ENCODE measurements at places on chromosomes 3 and 15.

- no peak for DNase-seq
These were observed 1037.6 kb upstream of the NR2F2 start for GRCh38 chr15:95292785-95293450.

GRCh38 chr3:4976109-4976508 is 3.1 kb upstream of the BHLHE40 start:
- peak; percentile 65 for DNase-seq

GRCh38 chr3:10281951-10282350 is 10.8 kb downstream of the GHRL start:
- no peak for DNase-seq

- DNase-seq: no peak
These were observed 32.5 kb downstream of the ABHD5 start for GRCh38 chr3:43723121-43723734.

DNA sequence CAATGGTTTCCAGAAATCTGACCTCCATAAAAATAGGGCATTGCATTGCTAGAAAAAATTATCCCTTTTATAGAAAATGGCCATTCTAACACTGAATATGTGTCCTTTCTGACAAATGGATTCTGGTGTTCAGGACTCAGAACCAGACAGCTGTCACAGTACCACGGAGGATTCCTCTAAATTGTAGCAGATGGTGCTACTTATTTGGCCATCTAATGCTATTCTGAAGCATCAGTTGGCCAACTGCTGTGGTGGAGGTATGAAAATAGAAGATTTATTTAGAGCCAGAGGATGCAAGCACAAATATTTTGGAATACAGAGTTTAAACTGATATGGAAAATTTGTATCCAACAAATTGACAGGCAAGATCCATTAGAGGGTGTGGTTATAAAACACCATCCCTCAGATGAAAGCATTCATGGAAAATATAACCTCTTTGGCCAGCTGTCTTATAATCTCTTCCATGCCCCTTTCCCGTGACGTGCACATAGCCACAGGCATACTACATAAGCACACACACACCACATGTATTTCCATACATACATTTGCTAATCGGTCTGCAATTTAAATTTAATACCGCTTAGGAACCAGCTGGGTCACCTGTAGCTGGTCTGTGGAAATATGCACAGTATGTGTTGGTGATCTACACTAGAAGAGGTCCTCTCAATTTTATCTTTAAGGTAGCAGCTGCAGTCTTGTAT is 302.7 kb upstream of the KCNMB2 start:
- no peak for DNase-seq

DNA sequence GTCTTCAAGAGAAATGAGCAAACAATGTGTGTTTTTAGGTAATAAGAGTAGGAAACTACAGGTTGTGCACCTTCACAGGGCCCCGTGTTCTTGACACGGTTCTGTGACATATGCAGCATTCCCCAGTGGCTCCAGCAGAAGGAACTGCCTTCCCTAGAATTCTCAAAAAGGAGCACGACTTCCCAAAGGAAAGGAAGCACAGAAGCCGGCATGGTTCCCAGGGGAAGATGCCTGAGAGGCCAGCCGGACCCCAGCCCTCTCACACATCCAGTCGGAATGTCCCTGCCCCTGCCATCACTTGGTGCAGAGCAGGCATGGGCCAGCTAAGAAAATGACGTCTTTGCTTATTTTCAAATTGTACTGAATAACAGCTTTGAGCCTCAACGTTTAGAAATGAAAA is 187.3 kb upstream of the NSMCE3 start:
- DNase-seq: no peak

- peak; percentile 6 for DNase-seq
These were observed 232.6 kb upstream of the CHRM5 start for GRCh38 chr15:33735637-33736247.

- DNase-seq: no peak
These were observed 2.3 kb downstream of the SH3BP5 start for GRCh38 chr3:15330031-15330596.

GRCh38 chr15:41895491-41895890 is 1.6 kb upstream of the SPTBN5 start:
- no peak for DNase-seq

DNA sequence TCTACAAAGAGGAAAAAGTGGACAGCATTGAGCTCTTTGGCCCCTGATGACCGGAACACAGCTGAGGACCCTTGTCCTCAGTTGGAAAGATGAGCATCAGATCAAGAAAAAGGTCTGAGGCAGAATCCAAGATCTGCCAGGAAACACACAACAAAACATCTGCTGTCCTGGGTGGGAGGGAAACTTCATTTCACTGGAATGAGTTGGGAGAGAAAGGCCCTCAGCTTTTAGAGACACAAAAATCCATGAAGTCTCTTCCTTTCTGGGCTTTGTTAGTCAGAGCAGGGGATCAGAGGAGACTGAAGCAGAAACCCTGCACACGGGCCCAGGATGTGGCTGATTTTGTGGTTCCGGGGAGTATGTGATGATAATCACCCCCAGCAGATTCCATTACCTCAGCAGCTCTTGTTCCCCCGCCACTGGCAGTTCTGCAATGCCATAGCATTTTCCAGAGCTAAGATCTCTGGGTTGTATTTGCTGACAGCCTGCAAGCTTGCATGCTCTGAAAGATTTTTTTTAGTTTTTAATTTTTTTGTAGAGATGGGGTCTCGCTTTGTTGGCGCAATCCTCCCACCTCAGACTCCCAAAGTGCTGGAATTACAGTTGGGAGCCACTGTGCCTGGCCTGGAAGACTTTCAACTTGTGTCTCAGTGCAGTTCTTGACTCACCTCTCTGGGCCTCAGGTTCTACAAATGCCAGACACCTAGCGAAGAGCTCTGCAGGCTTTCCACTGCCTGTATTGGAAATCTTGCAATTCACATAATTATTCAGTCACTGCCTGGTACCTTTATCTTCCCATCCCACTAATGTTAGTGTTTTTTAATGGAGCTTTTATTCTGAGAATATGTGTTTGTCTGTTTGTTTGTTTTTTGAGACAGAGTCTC is 5.8 kb upstream of the TATDN2 start:
- DNase-seq: peak; percentile 84

GRCh38 chr3:66585520-66586095 is 84.8 kb upstream of the LRIG1 start:
- DNase-seq: no peak

- no peak for DNase-seq
These were observed 84.5 kb downstream of the TRAK1 start for GRCh38 chr3:42175386-42176240.

DNA sequence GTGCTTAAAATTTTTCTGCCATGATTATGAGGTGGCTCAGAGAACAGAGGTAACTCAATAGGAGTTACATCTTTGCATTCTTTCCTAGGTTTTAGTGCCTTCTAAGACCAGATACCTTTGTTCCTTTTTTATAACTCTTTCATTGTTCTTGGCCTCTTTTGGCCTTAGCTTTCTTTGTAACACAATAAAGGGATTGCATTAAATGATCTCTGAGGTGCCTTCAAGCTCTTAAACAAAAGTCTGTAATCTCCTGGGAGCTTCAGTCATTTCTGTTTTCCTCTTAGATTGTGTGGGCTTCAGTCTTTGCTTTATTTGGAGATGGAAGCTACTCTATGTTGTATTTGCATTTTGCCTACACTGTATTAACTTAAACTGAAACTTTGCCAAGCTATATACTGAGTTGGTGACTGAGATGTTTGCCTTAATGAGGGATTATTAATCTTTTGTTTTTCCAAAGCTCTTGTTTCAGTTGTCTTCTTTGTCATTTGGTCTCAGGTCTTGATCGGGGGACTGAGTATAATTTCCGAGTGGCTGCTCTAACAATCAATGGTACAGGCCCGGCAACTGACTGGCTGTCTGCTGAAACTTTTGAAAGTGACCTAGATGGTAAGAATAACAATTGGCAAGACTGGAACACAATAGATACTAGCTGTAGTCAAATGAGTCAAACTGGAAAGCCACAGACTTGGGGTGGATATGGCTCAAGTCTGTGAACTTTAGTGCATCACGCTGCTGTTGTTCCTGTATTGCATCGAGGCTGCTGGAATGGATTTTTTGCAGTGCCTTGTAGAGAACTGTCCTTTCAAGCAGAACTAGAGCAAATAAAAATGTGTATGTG is 110.3 kb downstream of the HCN4 start:
- peak; percentile 34 for DNase-seq

GRCh38 chr3:183854318-183855035 is 29.1 kb upstream of the MAP6D1 start:
- no peak for DNase-seq
